Activated CD4-positive, alpha-beta memory T cell treated with anti-CD3 and anti-CD28 coated beads for 36 hours (primary cell): ENCODE measurements at places on chromosomes 7 and 10.
A peak's percentile ranks its signal among the peaks of the same experiment; 100 is the strongest.

- no peak for DNase-seq
Measured at GRCh38 chr10:122021828-122022227, 32.9 kb downstream of the TACC2 start.

DNA sequence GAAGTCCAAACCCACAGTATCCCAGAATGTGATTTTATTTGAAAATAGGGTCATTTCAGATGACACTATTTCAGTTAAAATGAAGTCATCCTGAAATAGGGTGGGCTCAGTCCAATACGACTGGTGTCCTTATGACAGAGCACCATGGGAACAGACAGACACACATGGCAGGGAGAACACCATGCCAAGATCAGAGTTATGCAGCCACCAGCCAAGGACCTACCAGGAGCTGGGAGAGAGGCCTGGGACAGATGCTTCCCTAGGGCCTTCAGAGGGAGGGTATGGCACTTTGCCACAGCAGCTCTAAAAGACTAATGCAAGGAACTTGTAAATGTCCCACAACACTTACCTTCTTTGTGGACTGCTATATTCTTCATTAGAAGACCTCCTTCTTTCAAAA is 226.5 kb downstream of the NEBL start:
- no peak for DNase-seq

- no peak for DNase-seq
Measured at GRCh38 chr7:139294951-139295575, 46.1 kb upstream of the FMC1 start.

- no peak for DNase-seq
Measured at GRCh38 chr7:25928549-25929330, 223.3 kb upstream of the NFE2L3 start.

DNA sequence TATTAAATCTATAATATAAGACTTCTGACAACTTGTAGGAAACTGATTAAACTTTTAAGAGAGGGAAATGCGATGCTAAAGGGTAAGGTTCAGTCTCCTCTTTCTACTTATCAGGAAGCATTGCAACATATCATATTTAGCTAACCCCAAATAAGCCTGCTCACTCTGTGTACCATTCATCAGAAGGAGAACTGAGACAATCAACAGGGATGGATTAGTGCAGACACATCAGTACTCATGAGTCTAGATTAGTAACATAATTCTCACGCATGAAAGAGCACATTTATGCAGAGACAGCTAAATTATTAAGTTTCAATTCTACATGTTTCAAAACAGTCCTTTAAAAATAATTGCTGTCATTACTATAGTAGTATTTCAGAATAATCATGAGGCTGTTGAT is 354.2 kb upstream of the ZWINT start:
- no peak for DNase-seq

GRCh38 chr7:98826811-98827231 is 43.0 kb downstream of the TMEM130 start:
- DNase-seq, result no peak

GRCh38 chr7:116711790-116712189 is 39.8 kb downstream of the MET start:
- DNase-seq, result no peak

DNA sequence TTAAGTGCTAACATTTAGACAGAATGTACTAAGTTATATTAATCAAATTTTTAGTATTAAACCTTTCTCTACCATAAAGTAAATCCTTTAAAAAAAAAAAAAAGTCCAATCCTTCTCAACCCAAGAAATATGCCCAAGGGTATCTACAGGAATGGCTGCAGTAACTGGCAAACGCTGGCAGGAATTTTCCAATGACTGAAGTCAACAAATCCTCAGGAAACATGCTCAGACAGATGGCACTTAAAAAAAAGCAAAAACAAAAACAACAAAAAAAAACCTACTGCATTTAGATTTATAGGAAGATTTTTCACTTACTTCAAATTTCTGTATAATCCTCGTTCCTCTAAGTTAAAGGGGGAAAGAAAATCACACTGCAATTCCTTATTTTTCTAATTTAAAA is 666 bp downstream of the SVIL start:
- no peak for DNase-seq

- no peak for DNase-seq
Measured at GRCh38 chr10:29663718-29664117, 28.9 kb upstream of the SVIL start.

- no peak for DNase-seq
Measured at GRCh38 chr7:128831178-128831993, 1.2 kb downstream of the FLNC start.

DNA sequence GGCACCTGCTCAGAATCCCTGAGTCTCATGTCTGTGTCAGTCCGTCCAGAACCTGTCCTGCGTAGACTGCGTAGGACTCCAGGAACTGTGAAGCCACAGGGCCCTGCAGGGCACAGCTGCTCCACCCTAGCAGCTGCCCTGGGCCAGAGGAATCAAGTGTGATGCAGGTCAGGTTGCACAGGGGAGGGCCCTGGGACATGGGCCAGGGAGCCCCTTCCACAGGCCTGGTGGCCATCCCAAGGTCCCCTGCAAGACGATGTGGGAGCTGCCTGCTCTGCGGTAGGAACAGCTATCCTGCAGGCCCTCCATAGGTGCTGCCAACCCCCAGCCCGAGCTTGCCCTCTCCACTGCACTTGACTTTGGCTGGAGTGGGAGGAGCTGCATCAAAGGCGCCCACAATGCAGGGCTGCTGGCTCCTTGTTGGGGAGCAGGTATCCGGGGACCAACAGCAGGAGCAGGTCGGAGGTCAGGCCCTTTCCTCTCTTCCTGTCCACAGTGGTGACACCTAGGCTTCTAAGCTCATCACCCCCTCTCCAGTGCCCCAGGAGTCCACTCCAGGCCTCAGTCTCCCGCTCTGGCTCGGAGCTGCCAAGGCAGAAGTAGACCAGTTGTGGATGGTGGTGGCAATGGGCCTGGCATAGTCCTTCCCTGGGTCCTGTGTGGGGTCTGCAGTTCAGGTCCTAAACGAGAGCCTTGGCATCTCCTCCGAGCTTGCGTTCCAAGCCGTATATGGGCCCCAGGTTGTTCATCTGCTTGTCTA is 149.1 kb downstream of the MAPK8 start:
- peak; percentile 6 for DNase-seq

DNA sequence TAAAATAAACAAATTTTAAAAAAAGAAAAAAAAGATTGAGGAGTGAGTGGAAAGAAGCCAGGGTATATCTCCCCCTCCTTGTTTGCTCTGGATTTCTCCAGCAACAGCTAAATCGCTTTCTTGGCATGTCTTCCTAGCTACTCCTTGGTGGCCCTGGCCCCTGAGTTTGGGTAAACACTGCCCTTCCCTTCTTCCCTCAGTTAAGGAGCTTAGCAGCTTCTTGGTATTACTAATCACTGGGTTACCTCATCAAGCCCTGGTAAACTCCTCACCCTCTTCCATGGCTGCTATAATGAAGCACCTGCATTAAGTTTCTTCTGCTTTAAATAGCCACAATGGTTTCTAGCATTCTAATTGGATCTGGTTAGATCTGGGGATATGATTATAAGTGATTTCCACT is 269.8 kb downstream of the FZD1 start:
- no peak for DNase-seq

GRCh38 chr7:40880581-40880980 is 745.8 kb downstream of the SUGCT start:
- no peak for DNase-seq

- no peak for DNase-seq
Measured at GRCh38 chr7:11450281-11450680, 381.7 kb downstream of the THSD7A start.

DNA sequence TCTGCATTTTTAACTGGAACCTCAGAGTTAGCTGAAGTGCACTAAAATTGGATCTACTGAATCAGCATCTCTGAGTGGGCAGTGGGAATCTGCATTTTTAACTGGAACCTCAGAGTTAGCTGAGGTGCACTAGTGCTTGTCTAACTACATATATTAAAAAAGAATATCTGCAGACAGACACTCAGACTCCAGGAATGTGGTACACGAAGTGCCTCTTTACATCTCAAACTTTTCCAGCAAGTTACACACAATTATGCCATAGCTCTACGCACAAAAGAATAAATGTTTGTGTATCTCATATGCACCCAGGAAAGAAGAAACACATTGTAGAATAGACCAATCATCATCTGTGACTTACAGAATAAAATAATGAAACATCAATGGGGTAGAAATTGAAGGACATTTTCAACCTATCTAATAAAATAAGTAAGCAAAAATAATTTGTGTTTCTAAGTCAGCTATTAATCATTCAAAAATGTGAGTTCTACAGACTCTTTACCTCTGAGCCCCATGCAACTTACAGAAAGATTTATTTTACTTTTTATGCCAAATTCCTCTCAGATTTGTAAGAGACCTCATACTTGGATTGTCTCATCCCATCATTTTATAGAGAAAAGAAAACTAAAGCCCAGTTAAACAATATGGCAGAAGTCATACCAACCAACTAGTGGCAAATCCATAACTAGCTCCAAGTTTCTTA is 28.3 kb downstream of the PPP1R3A start:
- no peak for DNase-seq

DNA sequence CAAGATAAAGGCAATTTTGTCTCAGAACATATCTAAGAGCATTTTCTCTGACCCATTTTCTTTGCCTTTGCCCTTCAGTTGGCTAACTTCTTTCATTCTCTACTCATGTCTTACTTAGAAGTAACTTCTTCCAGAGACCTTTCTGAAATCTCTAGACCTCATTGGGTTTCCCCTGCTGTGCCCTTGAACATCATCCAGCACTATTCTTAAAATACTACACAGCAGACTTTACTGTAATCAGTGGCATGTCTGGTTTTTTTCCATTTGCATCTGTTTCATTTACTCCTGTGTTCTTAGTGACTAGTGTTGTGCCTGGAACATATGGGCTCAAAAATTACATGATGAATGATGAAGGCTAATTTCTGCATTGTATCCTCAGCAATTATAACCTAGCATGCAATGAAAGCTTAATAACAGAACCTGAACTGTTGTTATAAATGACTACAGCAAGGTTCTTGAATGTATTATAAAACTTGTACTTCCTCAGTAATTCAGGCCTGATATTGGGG is 301.9 kb downstream of the CDK14 start:
- no peak for DNase-seq

GRCh38 chr7:45031829-45032228 is 31.8 kb downstream of the CCM2 start:
- no peak for DNase-seq

DNA sequence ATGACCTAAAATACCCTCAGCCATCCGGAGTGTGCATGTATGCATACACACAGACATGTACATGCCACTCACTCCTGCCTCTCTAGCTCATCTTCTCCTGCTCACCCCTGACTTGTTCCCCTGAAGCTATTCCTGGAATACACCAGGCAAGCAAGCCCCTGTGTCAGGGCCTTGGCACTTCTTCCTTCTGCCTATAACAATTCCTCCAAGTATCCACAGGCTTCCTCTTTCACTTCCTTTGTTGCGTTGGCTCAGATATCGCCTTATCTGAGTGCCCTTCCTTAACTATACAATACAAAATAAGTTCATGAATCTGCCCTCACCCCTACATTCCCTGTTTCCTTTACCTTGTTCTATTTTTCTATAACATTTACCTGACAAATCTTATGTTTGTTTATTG is 88.8 kb downstream of the NOD1 start:
- DNase-seq, result no peak

DNA sequence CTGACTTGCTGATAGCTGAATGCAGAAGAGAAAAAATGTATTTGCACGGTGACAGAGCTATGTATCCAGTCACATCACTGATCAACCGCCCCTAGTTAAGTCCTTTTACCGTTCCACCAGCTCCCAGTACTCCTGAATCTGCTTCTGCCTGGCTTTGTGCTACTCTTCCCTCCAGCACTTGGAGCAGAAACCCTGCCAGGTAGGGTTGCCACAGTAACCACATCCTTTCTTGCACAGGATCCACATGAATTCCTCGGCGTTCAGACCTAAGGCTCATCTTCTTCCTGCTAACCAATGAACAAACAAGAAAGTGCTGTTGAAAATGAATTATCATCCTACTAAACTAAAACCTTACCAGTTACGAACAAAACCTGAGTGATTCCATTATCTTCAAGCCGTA is 52.0 kb upstream of the KCTD7 start:
- no peak for DNase-seq

DNA sequence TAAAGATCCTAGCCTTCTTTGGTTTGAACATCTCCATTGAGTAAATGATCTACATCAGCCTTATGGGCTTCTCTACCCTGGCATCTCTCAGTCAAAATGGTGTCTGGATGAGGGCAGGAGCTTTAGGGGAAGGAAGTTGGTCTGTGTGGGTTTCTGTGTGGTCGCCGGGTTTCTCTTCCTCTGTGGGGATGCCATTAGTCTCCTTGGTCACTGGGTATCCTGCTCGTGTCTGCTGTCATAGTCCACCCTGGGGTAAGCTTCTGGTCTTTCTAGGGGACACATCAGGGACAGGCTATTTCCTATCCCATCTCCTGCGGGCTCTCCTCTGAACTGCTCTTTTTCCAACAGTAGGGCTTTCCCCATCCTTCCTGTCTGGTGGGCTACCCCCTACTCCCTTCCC is 150.3 kb upstream of the NPY start:
- no peak for DNase-seq

DNA sequence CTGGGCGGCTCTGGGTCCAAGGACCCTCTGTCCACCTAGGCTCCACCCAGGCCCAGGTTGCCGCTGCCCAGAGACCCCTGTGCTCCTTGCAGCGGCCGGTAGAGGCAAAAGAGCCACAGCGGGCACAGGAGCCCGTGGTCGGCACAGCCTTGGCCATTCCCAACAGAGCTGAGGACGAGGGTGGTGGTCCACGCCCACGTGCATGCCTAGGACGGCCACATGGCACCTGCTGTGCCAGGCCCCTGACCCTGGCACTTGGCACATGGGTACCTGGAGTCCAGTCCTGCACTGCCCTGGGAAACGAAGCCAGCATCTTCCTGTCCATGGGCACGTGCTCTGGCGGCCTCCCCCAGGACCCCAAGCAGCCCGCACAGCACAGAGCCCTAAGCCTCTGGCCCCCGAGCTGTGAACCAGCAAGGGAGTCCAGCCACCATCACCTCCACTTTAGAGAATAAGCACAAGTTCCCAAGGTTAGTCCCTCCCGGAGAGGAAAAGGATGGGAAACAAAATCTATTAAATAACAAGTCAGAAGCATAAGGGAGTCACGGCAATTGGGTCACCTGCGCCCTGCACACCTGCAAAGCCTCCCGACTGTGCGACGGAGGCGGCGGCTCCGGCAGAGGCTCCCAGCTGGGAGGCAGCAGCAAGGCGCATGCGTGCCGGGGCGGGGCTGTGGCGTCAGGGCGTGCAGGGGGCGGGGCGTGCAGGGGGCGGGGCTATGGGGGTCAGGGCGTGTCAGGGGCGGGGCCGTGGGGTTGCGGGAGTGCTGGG is 59.1 kb downstream of the STK32C start:
- peak; percentile 70 for DNase-seq

- DNase-seq, result no peak
Measured at GRCh38 chr10:4213441-4213840, 428.4 kb upstream of the KLF6 start.

- peak; percentile 35 for DNase-seq
Measured at GRCh38 chr10:16966991-16967865, 150.0 kb upstream of the RSU1 start.
